ENCODE measurements at places on chromosomes 6 and 20.

GRCh38 chr6:146423452-146423851, 120.2 kb upstream of the RAB32 start:
- no peak for DNase-seq

GRCh38 chr6:100664274-100665040, 199.7 kb upstream of the SIM1 start:
- DNase-seq = no peak

DNA sequence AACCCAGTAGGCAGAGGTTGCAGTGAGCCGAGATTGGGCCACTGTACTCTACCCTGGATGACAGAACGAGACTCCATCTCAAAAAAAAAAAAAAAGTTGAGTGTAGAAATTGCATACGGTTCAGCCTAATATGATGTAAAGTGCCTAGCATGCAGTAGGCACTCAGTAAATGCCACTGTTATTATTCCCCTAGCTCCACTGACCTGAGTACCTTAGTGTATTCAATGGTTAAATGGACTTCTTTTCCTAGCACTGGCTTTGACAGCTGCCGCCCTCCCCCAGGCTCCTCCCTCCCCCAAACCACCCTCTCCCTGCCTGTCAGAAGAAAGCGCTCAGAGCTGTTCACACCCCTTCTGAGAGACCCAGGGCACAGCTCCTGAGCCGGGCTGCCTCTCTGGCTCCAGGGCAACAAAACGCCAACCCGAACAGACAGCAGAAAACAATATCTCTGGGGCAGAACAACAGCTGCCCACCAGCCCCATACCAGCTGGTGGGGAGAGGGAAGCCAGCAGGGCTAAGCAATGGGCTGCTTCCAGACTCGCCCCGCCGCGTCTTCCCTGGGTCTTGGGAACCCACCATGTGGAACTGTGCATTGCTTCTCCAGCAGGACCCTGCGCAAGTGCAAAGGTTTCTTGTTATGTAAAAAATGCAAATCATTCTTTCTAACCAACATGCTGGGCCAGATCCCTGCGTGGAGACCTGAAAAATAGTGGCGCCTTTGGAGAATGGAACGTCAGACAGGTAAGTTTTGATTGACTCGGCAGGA, 4.5 kb downstream of the CPNE5 start:
- DNase-seq = no peak

- peak; percentile 78 for DNase-seq
Observed at GRCh38 chr6:33905071-33905609, 101.3 kb upstream of the MLN start.

DNA sequence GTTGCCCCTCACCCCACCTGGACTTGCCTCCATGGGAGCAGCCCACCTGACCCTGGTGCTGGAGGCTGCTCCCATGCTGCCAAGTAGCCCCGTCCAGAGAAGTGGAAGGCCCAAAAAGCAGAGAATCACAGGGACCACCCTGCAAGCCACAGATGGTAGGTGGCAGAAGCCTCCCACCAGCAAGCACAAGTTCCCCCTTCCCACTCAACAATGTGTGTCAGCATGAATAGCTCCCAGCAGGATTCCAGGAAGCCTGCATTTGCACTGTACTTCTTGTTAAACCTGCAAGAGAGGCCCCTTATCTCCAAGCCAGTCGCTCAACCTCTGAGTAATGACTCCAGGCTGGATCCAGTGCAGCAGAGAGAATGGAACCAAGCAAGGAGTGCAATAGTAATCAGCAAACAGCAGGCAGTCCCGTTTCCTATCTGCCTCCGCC, 180.8 kb upstream of the CST7 start:
- no peak for DNase-seq

DNA sequence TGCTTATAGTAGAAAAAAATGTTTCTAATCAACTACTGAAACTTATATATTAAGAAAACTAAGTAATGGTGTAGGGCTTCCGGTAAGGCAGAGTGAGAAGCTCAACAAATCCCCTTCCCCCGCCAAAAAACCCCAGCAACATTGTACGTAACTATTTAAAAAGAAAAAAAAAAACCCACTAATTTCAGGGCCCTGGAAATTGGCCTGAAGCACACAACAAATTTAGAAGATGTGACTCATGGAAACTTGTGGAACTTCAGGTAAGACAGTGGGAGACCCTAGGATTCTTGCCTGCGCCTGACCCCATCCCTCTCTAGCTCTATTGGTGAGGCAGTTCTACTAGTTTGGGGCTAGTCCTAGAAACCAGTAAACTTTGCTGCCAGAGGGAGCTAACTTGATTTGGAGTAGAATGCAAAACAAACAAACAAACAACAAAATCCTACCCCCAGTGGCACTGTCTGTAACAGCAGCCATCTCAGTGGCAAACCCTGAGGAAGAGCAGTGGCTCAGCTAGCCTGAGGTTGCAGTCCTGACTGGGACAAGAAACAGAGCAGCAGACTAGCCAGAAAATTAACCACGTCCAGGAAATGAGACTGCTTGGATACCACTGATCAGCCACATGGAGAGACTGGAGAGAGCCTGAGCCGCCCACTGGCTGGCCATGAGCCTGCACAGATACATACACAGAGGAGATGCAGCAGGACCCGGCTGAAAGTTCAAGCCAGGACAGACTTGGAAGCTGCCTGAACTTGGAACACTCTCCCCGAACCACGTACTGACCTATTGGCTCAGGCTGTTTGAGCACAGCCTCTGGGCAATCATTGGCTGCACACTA, 135.1 kb downstream of the TBXT start:
- no peak for DNase-seq

DNA sequence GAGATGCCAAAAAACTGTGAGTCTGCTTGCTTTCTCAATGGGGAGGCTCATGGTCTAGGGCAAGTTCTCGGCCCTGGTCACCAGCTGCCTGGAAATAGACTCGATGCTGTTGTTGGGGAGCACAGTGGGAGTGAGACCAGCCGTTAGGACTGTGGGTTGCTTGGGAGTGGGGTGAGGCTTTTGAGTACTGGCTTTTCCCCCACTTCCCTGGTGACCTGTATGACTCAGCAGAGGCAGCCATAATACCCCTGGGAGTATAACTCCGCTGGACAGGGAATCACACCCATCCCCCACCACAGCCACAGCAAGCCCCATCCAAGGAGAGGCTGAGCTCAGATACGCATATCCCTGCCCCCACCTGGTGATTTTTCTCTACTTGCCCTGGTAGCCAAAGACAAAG, 48.9 kb upstream of the OGFRL1 start:
- no peak for DNase-seq

DNA sequence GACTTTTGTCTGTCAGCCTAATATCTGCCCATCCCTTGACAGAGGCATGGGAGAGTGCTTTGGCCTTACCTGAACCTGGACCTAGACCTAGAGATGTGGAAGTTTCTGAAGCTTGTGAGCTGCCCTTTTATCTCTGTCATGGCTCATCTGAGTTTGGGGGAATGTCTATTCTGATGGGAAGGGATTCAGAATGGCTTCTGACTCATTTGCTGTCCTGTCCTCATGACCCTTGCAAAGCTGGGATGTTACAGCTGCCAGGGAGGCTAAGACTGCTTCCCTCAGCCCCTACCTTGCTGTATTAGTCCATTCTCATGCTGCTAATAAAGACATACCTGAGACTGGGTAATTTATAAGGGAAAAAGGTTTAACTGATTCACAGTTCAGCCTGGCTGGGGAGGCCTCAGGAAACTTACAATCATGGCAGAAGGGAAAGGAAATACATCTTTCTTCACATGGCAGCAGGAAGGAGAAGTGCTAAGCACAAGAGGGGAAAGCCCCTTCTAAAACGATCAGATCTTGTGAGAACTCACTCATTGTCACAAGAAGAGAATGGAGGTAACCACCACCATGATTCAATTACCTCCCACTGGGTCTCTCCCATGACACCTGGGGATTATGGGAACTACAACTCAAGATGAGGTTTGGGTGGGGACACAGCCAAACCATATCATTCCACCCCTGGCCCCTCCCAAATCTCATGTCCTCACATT, 252.2 kb downstream of the ERMARD start:
- DNase-seq = no peak

DNA sequence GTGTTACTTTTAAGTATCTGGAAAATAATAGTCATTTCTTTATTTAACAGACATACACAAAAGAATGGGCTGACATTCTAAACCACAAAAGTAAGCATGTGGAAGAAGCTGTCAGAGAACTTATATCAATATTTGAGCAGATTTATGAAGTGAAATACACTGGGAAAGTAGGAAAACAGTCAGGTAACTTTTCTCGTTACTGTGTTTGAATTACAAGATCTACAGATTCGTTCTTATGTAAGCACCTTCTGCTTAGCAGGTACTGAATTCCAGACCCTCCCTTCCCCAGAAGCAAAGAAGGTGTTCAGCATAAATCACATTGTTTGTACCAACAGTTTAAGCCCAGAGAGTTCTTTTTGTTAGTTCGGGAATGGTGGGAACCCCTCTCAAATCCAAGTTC, 88.0 kb downstream of the DNAH8 start:
- no peak for DNase-seq

GRCh38 chr20:22775671-22776139, 191.3 kb upstream of the FOXA2 start:
- no peak for DNase-seq

- no peak for DNase-seq
Observed at GRCh38 chr6:143822584-143823024, 20.5 kb upstream of the LTV1 start.

- no peak for DNase-seq
Observed at GRCh38 chr20:50434321-50434652, 75.9 kb upstream of the PTPN1 start.

DNA sequence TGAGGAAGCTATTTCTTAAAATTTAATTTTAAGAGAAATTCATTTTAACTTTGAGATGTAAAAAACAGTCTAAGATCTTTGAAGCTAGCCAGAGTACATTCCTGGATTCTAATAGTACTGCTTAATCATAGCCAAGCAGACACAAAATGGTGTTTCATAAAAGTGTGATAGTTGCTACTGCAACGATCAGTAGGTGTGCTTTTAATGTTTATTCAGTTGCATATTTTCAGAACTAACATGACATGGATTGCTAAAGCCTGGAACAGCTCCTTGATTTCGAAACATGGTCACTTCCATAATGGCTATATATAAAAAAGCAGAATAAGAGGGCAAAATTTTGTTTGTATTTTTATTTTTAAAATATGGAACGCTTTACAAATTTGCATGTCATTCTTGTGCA, 35.5 kb downstream of the SESN1 start:
- DNase-seq = no peak

DNA sequence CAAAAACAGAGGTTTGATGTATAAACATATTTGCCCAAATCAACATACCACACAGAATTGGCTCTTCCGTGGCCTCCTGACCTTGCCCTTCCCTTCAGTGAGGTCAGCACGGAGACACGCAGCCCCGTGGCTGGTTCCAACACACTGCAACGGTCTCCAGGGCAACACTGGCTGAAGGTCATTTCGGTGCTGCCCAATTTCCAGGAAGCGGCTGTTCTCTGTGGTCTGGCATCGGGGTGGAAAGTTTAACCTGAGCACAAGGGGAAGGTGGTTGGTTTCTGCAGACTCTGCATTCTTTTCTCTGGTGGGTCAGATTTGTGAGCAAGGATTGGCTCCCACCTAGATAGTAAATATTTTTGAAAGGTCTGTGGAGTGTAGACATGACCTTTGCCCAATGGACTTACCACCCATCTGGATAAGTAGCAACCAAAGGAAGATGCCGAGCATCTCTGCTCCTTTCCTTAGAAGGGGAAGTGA, 177.6 kb upstream of the PHACTR1 start:
- DNase-seq = no peak
